ENCODE measurements at places on chromosomes 5 and 9.
A peak's percentile ranks its signal among the peaks of the same experiment; 100 is the strongest.

DNA sequence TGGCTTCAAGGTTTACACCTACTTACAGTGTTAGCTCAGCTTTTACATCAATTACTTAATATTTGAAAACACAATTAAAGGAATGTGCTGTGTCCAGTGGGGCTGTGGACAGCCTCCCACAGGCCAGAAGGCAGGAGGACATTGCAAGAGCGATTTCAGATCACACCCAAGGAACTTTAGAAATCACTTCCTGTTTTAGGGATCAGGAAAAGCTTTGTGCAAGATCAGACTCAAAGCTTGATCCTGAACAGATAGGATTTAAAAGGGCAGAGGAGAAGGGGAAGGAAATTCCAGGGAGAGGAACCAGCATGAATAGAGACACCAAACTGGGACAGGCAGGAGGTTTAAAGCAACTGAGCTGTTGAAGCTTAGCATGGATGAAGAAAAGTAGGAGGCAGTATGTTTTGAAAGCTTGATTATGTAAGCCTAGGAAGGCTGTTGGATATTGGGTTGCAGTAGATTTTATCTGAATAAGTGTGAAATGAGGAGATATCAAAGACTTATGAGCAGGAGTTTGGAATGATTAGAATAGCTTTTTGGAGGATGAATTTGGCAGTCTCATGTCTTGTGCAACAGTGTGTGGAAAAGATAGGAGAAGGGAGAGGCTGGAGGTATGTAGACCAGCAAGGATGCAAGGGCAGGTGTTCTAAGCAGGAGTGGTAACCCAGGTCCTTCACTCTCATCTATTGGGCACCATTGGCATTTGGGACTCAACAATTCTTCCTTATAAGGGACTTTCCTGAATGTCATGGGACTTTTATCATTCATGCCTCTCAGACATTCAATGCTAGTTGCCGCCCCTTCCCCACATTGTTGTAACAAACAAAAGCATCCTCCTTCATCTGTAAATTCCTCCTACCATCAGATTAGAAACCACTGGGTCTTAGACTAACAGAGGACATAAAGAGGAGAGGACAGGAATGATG lies 123.5 kb downstream of the TARS1 start:
- no peak for DNase-seq

DNA sequence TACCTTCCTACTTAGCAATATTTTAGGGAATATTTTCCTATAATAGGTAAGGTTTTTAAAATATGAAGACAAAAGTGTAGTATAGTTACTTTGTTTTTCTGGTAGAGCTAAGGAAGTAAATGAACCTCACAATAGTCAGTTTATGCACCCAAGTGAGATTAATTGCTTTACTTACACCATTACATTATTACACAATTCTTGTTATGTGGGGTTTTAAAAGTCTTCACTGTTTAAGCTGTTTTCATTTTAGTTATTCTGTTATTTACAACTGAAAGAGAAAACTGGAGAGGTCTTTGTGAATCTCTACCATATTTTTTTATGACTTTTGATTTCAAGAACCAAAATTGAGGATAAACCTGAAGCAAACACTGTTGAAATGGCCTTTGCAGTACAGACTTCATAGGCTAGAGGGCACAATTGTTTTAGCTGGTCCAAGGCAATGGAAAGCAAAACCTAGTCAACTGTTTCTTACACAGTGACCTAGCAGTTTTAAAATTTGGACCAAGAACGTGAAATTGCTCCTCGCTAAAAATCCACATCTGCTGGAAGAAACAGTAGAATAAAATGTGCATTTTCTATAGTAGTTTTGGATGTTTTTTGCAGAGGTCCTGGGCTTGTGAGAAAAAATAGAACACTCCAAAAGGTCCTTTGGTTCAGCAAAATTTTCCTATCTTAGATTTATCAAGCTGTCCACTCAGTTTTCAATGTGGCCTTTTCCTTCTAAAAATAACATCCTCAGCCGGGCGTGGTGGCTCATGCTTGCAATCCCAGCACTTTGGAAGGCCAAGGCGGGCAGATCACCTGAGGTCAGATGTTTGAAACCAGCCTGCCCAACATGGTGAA lies 66.4 kb upstream of the FER start:
- peak; percentile 16 for DNase-seq

GRCh38 chr9:73056245-73056644 lies 95.4 kb upstream of the ANXA1 start:
- no peak for DNase-seq

DNA sequence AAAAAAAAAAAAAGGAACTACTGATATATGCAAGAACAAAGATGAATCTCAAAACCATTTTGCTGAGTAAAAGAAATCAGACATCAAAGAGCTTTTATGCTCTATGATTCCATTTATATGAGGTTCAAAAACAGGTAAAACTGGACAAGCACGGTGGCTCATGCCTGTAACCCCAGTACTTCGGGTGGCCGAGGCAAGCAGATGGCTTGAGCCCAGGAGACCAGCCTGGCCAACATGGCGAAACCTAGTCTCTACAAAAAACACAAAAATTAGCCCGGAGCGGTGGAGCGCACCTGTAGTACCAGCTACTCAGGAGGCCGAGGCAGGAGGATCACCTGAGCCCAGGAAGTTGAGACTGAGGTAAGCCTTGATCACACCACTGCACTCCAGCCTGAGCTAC lies 7.8 kb downstream of the PTBP3 start:
- DNase-seq: no peak

- DNase-seq: peak; percentile 11
These were observed 36.6 kb downstream of the CTNNA1 start for GRCh38 chr5:138789771-138790242.

DNA sequence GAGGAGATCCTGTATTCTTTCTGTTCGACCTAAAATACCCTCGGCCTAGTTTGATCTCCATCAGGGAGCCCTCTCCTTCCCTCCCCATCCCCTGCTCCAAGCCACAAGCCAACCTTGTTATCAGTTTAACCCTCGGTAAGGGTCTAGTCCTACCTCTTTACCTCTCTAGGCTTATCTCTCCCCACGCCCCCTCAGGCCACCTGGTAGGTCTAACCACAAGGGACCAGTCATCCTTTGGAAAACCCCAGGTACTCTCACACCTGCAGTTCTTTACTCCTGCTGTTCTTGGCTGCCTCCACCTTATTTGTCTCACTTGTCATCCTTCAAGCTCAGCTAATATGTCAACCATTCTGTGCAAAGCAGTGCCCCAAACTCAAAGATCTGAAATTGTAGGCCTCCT lies 78.7 kb downstream of the RAD23B start:
- no peak for DNase-seq

DNA sequence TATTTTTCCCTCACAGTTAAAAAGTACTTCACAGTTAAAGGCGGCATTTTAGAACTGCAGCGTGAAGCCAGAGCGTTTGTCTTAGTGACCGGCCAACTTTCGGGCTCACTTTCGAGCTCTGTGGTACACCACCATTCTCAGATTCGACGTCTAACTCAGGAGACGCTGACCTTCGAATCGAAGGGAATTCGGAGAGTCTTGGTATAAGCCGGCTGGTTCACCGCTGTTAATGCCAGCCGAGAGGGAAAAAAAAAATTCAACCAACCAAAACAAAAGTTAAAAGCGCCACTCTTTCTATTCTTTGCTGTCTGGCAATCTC lies 544 bp upstream of the SNX24 start:
- DNase-seq: peak; percentile 32

DNA sequence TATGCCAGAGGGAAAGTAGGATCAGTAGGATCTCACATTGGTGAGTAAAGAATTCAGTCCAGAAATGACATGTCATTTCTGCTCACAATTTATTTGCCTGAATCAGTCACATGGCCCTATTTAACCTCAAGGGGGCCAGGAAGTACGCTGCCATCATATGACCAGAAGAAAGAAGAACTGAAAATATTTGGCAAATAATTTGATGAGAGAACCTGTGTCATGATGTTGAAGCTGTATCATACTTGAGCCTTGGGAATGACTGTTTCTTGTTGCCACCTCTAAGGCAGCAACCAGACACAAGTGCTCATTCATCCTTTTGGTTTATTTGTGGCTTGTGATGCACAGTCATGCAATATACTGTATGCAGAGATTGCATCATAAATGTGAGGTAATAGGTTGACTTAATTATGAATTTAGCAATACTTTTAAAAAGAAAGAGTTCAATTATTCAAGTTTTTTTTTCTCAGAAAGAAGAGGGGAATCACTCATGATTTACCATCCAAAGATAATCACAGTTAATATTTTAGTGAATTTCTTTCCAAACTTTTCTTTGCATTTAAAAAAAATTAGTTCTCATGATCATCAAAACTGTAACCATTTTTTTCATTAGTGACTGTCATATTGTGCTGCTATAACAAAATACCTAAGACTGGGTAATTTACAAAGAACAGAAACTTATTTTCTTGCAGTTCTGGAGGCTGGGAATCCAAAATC lies 8.2 kb upstream of the ZFYVE16 start:
- DNase-seq: no peak

GRCh38 chr5:133325864-133326263 lies 274.1 kb downstream of the HSPA4 start:
- DNase-seq: no peak

- no peak for DNase-seq
These were observed 61.0 kb upstream of the PRDM9 start for GRCh38 chr5:23446424-23446823.

- DNase-seq: no peak
These were observed 26.9 kb downstream of the COL15A1 start for GRCh38 chr9:98970532-98971041.

DNA sequence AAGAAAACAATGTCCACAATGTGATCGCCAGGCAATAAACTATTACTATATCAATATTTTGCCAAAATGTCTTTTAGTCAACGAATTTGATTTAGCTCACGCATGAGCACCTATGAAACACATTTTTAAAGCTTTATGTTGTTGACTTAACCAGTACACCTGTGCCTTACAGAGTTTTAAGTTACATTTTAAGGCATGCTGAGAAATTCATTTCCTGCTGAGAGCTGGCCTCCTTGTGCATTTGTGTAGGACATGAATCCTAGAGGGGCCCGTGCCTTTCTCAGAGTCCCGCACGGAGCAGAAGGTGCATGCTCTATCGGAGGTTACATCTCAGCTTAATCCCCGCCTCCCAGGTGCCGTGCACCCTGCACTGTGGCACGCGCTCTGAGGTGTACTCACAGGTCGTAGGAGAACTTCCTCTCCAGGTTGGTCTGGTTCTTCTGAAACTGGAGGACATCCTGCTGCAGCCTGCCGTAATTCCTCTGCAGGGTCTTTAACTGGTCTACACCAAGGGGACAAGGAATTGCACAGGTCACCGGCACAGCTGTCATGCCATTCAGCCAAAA lies 53.2 kb downstream of the GOLM1 start:
- DNase-seq: no peak

DNA sequence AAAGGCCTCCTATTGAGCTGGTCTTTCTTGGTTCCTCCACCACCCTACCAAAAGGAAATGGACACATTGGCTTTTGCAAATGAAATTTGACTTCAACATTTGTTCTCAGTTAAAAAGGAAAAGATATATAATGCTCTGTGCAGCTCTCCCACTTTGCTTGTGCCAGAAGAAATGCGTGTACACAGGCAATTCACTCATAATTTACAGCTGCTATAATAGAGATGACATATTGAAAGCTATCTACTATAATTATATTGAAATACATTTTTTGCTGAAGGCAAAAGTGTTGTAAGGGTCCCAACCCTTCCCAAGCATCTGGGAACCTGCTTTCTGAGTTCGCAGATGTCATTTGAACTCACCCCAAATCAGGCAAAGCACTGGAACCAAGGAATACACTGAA lies 173.2 kb downstream of the PBX3 start:
- DNase-seq: no peak

DNA sequence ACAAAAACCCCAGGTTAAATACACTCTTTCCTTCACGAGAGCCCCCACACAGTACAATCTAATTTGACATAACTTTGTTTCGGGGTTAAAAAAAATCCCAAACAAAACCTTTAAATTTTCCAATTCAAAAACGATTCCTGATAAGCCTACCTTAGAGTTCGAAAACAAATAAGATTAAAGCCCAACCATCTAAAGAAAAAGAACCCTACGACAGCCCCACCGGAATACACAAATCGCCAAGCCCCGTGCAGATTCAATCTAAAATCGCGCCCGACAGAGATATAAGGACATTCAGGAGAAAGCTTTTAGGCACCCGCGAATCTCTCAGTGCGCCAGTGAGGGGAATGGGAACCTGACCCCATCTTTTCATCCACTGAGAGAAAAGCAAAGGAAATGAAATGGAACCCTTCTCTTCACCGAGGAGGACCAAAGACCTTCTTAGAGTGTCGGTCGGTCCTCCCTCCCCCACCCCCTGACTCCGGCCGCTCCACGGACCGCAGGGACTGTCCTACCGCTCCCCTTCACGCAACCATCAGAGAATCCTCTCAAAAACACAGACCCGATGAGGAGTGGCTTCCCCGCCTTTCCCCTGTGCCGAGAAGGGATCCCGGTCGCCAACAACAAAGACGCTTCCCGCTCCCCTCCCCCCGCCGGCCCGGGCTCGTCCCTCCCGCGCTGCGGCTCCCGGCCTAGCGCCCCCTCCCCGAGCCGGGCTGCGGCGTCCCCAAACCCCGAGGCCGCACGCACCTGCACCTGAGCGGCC lies 925 bp downstream of the ABHD17B start:
- peak; percentile 56 for DNase-seq

DNA sequence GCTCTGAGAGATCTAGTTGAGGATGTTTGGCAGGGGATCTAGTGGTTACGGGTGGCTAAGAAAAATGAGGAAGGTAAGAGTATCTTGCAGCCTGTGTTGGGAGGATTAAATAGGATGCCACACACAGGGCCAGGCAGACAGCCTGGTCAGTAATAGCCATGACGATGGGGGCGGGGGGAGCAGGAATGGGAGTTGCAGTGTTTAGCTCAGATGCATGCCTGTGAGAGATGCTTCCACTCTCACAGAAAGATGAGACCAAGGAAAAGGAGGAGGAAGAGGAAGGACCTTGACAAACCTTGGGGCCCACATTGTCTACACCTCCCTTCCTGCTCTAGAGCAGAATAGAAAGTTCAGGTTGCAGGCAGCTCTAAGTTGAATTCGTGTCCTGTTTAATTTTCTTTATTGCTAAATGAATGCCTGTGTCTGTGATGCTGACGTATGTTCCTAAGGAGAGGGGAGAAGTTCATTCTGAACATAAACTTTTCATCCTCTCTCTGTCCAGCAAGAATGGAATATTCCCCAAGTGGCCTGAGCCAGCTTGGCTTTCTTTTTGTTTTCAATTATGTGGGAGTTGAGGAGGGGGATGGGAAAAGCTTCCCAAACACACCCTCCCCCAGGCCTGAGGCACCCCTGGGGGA lies 28.7 kb downstream of the TGFBI start:
- DNase-seq: no peak

GRCh38 chr5:142569905-142570304 lies 116.0 kb downstream of the FGF1 start:
- DNase-seq: no peak

DNA sequence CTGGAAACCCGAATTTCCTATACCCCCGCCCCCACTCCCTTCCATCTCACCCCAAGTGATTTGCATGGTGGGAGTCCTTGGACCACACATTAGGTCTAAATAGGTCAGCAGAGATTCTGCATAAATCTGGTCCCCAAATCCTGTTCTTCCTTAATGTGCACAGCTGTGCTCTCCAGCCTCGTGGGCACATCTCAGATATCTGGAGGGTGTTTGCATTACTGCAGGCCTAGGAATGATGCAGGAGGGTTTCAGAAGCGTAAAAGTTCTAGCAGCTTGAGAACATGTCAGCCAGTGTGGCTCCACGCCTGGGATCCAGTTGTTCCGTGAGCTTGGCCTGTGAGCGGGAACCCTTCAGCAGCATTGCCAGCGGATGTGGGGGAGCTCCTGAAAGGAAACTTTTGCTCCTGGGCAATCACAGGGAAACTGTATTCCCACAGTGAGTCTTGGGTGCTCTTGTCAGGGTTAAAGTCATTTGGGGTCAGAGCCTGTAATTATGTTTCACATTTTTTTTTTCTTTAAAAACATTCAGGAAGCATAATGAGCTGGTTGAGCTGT lies 12.9 kb downstream of the ARHGAP26 start:
- no peak for DNase-seq
